ENCODE measurements at places on chromosomes 7 and 10.

DNA sequence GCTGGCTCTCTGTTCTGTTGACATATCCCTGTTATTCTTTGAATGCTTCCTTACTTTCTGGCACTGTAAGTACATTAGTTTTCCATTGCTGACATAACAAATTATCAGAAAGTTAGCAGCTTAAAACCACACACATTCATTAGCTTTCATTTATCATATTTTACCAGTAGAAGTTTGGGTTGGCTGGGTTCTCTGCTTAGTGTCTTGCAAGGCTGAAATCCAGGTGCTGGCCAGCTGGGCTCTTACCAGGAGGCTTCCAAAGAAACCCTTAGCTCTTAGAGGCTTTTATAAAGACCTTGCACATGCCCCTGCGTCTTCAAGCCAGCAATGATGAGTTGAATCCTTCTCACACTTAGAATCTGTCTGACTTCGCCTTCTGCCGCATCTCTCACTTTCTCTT, 160.6 kb downstream of the MLLT10 start:
- DNase-seq = no peak

GRCh38 chr10:84360637-84361365, 32.4 kb downstream of the CCSER2 start:
- DNase-seq = no peak

GRCh38 chr10:6116806-6117205, 28.0 kb downstream of the RBM17 start:
- DNase-seq = no peak

DNA sequence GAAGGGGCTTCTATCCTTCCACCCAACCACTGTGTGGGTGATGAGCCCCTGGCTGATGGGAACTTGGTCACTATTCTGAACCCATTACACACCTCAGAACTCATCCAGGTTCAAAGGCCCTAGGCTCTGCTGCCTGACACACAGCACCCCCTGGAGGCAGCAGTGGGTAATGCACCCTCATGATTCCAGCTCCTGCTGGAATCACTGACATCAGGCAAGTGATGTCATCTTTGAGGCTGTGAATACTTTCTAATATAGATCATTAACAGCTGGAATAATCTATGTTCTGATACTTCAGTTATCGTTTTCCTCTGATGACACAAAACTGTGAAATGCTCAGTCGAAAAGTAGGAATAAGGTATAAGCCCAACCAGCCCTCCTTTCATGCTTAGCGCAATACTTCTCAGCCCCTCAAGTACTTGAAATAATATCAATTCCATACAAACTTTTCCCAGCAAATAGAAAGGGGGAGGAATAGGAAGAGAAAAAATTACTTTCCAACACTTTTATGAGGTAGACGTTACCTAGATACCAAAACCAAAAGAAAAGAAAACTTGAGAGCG, 7.5 kb upstream of the RBP3 start:
- DNase-seq = no peak

DNA sequence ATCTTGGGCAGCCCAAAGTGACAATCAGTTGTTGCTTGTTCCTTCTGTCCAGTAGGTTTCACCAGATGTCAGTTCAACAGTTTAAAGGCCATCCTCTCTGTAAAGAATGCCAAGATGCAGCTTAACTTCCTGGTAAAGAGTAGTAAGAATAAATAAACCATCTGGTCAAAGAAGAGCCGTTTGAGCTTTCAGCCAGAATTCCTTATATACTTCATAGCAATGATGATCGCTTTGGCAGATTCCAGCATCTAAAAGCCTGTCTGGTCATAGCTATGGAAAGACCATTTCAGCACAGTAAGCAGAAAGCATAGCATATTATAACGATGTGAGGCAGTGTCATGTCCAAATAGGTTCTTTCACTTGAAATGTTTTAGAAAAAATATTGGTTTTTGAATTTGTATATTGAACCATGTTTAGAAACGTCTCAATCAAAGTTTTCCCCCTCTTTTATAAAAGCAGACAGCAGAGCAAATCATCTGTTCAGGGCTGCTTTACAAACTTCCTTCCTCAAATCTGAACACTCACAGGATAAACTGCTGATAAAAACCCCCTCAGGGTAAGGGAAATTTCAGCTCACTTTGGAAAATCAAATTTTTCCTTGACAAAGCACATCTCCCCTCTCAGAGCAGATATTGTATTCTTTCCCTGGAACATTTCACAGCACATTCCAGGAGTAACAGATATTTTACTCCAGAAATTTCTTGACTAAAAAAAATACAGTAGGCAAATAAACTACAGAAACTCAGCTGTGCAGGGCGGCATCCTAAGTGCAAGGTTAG, 184.1 kb downstream of the NOC3L start:
- no peak for DNase-seq

- no peak for DNase-seq
These were observed 165.6 kb upstream of the KMT2E start for GRCh38 chr7:104848138-104848990.

GRCh38 chr7:130890176-130891020, 156.4 kb upstream of the KLF14 start:
- DNase-seq = no peak

- DNase-seq = no peak
These were observed 22.2 kb upstream of the WNT16 start for GRCh38 chr7:121306565-121306964.

GRCh38 chr10:104613406-104613805, 27.7 kb upstream of the SORCS3 start:
- DNase-seq = no peak

DNA sequence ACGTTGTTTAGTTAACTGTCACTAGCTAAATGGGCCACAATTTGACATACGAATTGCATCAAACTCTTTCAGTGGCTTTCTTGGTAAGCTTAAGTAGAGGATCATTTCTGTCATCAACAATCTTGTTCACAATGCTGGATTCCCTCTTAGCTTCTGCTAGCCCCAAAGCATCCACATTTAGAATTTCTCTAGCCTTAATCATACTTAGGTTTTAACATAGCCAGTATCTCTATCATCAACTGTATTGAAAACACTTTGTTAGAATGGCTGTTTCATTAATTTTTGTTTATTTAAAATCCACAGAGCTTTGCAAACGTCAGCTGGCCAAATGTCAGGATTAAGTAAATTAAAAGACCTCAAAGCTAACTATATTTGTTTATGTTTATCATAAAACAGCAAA, 41.1 kb downstream of the ABRAXAS2 start:
- DNase-seq = no peak

- DNase-seq = no peak
These were observed 86.6 kb downstream of the ITGB8 start for GRCh38 chr7:20417260-20417659.

DNA sequence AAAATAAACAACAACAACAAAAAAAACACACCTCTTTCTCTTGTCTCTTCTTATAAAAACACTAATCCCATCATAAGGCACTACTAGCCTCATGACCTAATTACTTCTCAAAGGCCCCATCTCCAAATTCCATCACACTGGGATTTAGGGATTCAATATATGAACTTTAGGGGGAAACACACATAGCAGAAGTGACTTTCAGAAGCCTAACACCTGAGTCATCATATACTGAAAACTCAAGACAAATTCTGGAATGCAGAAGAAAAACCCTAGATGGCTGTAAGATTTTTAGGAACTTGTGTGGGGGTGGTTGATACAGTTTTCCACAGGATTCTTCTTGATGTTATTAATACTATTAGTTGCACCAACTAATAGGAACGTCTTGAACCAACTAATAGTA, 33.7 kb upstream of the CSTF2T start:
- no peak for DNase-seq

DNA sequence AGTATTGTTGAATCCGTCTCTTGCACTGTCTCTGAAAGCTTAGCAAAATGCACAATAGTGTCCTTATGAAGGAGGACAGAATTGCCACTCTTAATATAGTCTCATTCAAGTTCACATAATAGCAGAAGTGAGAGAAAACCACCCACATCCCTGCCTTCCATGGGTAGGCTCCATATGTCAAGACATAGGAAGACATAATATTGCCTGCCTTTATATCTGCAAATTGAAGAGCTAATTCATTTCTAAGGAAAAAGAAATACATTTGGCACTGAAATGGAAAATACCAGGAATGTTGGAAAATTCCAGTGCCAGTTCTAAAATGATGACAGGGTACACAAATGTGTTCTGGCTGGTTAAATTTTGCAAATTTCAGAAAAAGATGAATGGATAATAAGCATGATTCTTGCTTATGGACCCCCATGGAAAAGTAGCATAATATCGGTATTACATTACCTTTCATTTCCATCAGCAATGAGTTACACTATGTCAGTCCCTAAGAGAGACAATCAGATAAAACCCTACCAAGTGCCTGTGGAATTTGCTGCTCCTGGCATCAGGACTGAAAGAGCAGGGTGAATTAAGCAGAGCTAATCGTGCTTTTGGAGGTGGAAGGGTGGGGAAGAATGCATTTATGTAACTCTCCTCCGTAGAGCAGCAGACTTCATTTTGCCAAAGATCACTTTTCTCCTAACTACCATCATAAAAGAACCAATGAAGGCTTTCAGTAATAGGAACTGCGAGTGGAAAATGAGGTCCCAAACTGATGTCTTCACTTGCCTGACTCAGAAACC, 312.6 kb downstream of the FGFR2 start:
- DNase-seq = no peak

- no peak for DNase-seq
These were observed 14.4 kb downstream of the SGPL1 start for GRCh38 chr10:70830164-70830563.

DNA sequence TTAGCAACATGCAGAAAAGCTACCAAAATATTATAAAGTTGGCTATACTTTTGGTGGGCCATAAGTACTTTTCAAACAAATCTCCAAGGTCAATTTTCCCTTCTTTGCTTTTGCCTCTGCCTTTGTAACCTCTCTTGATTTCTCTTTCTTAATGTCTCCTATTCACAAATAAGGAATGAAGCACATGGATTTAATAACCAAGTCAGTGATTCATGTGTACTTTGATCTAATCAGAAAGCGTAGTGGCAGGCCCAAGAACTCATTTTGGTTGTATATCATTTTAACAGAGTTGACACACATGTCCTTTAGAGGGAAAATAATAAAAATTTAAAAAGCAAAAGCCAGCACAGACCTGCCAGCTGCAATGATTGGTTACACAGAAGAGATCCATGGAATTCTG, 93.7 kb downstream of the FZD1 start:
- no peak for DNase-seq

DNA sequence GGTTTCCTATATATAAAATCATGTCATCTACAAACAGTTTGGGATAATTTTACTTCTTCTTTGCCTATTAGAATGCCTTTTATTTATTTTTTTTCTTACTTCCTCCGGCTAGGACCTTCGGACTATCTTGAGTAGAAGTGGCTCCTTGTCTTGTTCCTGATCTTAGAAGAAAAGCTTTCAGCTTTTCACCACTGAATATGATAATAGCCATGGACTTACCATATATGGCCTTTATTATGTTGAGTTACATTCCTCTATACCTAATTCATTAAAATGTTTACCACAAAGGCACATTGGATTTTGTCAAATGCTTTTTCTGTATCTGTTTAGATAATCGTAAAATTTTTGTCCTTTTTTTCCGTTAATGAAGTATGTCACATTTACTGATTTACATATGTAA, 395.7 kb downstream of the NXPH1 start:
- DNase-seq = no peak

GRCh38 chr7:152395112-152395511, 40.7 kb downstream of the KMT2C start:
- DNase-seq = no peak

DNA sequence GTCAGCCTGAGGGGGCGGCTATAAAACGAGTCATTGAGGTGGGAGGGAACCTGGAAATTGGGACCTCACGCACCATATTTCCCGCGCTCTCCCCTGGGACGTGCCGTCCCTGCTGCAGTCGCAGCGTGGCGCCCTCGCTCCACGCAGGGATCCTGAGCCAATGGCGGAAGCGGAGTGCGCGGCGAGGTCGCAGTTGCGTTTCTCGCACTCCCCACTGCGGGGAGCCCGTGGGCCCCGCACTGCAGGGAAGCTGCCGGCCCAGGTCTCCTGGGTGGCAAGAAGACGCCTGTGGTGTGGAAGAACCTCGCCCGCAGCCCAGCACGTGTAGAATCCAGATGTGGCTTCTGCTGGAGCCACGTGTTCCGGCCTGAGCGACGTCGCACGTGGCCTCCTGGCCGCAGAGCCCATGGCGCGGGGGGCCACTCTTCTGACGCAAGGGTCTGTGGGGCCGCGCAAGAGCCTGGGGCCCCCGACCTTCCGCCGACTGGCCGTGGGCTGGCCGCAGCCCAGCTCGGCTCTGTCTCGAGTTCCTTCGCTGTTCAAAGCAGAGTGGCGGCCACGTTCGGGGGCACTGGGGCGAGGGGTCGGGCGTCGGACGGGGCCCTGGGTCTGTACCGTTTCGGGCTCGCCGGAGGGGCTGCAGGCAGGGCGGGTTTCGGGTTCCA, 26.4 kb downstream of the HIF1AN start:
- DNase-seq = no peak

DNA sequence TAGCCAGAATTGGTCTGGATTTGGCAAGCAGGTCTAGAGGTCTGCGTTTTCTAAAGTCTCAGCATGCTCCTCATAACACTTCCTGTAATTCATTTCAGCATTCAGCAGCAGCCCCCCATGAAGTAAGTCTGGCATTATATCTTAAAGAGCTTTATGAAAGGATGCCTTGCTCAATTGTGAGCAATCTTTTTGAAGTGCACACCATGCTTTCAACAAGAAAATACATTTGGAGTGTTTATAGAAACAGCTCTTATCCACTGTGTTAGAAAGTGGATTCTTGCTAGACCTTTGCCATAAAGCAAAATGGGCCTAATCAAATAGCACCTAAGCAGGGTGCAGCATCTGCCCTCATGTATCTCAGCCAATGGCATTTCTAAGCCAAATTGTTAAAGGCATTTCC, 378.0 kb upstream of the AKR1E2 start:
- no peak for DNase-seq

- no peak for DNase-seq
These were observed 115.1 kb downstream of the AGMO start for GRCh38 chr7:15446722-15447121.

- DNase-seq = no peak
These were observed 304.5 kb downstream of the WDR37 start for GRCh38 chr10:1360558-1361164.

GRCh38 chr7:115637128-115637527, 393.4 kb downstream of the TFEC start:
- no peak for DNase-seq

GRCh38 chr7:55026086-55026790, 7.4 kb downstream of the EGFR start:
- DNase-seq = no peak

DNA sequence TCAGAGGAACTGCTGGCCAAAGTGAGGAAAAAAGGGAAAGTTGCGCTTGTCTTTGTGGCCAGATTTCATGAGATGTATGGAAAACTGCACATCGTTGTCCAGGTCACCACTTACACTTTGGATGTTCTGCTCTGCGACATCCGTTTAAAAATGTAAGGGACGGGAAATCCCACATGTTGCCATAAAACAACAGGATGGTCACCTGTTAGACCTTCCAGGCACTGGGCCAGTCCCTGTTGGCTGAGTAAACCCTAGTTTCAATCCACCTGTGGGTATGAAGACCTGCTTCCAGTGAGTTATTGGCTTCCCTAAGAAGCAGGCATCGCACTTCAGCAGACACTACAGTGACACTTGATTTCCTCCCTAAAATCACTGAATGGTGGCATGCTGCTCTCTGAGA, 2.7 kb upstream of the STAMBPL1 start:
- DNase-seq = no peak

All from osteocyte (in vitro differentiated cells).